ENCODE measurements at places on chromosomes 16 and 17. TPM values are rescaled to one million over a fixed set of nuclear protein-coding genes. Genes with fewer than 3 reads are reported as not detected.

DNA sequence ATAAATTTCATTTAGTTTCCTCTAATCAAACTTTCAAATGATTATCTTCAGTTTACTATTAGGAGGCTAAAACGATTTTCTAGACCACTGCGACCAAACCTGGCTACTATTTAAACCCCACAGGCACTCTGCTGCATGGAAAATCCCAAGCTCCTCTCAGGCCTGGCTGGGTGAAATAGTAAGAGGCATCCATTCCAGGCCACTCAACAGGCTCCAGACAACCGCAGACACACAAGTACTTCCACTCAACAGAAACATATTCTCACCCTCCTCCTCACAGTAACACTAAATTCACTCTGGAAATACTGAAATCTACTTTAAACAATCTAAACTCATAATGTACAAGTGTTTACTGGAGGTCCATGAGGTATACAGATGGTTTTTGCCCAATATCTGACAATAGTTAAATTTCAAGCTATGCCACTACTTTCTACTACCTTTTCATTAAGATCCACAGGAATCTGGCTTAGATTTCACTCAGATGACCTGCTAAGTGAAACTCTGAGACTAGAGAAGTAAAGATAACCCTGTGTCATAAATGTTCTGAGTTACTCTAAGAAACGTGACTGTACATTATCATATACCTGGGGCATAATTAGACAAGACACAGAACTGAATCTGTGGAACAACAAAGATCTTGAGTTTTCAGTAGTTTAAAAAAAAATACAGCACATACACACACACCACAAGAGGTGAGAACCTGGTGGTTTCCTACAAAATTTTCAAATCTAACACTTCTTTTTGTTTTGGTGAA lies 10.4 kb downstream of the VPS53 start:
- H3K4me1 ChIP-seq: no peaks in the 10 kb centered on the region
- H3K36me3 ChIP-seq: peaks cover 2% of the 10 kb centered on the region
- DNase-seq: no peak
- H3K4me3 ChIP-seq: no peak overlapping the region
- no peak overlapping the region for H3K27ac ChIP-seq

HOXB5 gene
- total RNA-seq: not detected

- no peak overlapping the region for H3K4me3 ChIP-seq
- H3K36me3 ChIP-seq: no peaks in the 10 kb centered on the region
- no peak overlapping the region for H3K27ac ChIP-seq
- no peak for DNase-seq
- no peaks in the 10 kb centered on the region for H3K27me3 ChIP-seq
- H3K4me1 ChIP-seq: no peaks in the 10 kb centered on the region
These were observed 74.8 kb upstream of the PSMD7 start for GRCh38 chr16:74221828-74222227.

- no peak overlapping the region for H3K27ac ChIP-seq
- no peak overlapping the region for H3K4me3 ChIP-seq
- no peaks in the 10 kb centered on the region for H3K4me1 ChIP-seq
- DNase-seq: no peak
- H3K36me3 ChIP-seq: peaks cover under 1% of the 10 kb centered on the region
These were observed 15.7 kb downstream of the ETV4 start for GRCh38 chr17:43530288-43531081.

LDHD gene
- total RNA-seq: 0.10 TPM

- no peaks in the 10 kb centered on the region for H3K27me3 ChIP-seq
- H3K27ac ChIP-seq: no peak overlapping the region
- H3K36me3 ChIP-seq: no peaks in the 10 kb centered on the region
- no peak for DNase-seq
- H3K4me1 ChIP-seq: no peaks in the 10 kb centered on the region
- H3K4me3 ChIP-seq: no peak overlapping the region
These were observed 188.7 kb upstream of the TNRC6C start for GRCh38 chr17:77769762-77770161.

CEMP1 gene
- total RNA-seq: not detected
